ENCODE measurements at places on chromosomes 6 and 20.

GRCh38 chr20:46458866-46459750, 52.7 kb upstream of the ELMO2 start:
- peak; percentile 90 for DNase-seq

DNA sequence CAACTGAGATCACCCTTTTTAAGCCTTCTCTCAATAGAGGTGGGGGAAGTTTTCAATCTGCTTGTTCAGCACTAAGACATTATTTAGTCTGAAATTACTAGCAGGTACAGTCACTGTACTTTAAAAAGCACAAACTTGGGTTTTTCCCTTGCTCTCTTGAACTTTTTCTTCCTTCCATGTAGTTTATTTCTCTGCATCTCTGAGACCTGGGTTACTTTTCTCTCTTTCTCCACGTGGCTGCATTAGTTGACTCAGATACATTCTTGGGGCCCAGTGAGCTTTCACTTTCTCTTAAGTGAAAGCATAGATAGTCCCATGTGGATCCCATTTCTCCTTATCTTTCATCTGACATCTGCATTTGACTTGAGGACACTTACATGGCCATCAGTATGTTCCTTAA, 433.9 kb upstream of the MAP3K7 start:
- no peak for DNase-seq

DNA sequence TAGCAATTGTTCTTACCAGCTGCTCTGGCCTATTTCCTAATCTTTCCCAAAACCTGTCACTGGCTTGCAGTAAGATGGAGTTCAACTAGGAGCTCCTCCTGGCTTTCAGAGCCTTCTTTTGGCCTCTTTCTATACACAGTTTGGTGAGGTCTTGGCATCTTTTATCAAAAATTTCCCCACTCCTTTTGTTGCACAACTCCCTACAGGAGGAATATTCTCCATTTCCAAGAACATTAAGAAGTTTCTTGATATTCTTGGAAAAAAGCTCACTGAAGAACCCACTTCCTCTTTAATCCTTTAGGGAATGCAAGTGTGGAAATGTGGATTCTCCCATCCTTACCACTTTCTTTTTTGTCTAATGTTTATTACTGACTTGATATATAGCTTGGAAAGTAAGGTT, 171.3 kb upstream of the KCNK16 start:
- no peak for DNase-seq

DNA sequence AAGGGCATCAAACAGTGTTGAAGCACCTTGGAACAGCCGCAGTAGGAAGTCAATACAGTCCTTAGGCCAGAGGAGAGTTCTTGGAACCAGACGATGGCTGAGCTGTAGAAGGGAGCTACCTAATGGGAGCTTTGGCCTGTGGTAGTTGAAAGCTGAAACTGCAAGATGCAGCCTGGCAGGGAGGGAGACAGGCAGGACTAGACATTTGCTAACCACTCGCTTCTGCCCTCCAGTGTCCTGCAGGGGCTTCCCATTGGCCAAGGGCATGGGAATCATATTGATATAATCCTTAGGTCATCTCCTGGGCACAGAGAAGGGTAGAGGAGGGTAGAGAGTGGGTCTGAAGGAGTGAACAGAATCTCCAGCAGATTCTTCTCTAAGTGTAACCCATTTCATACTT, 60.4 kb downstream of the TPD52L1 start:
- no peak for DNase-seq

DNA sequence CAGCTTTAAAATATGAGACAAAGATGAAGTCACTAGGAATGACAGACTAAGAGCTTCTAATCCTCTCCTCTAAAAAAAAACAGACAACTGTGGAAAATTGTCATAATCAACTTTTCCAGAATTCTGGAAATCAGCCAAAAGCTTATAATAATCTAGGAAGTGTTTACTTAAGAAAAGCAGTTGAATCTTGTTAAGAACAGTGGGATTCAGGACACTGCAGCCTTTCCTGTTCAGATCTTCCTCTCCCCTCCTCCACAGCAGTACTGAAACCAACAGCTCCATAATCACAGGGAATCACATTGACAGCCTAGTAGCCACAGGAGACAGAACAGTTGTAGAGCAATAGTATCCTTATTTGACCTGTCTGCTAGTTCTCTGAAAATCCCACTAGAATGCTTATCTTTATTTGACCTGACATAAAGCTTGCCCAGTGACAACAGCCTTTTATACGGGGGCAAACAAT, 41.6 kb downstream of the IBTK start:
- DNase-seq, result peak; percentile 3

GRCh38 chr6:105087571-105088211, 92.1 kb downstream of the POPDC3 start:
- DNase-seq, result no peak

- DNase-seq, result no peak
Measured at GRCh38 chr20:48241482-48241881, 456.2 kb upstream of the SULF2 start.
